ENCODE measurements at places on chromosomes 6 and 20.

- no peak for DNase-seq
These were observed 227.9 kb downstream of the BCAS1 start for GRCh38 chr20:53842301-53843099.

GRCh38 chr6:2478200-2478599 is 232.8 kb upstream of the GMDS start:
- DNase-seq, result peak; percentile 80

GRCh38 chr6:144197919-144198318 is 47.6 kb downstream of the STX11 start:
- no peak for DNase-seq

GRCh38 chr6:5855787-5856470 is 150.8 kb downstream of the NRN1 start:
- DNase-seq, result no peak

- no peak for DNase-seq
These were observed 114.5 kb downstream of the FAM120B start for GRCh38 chr6:170420791-170421776.

DNA sequence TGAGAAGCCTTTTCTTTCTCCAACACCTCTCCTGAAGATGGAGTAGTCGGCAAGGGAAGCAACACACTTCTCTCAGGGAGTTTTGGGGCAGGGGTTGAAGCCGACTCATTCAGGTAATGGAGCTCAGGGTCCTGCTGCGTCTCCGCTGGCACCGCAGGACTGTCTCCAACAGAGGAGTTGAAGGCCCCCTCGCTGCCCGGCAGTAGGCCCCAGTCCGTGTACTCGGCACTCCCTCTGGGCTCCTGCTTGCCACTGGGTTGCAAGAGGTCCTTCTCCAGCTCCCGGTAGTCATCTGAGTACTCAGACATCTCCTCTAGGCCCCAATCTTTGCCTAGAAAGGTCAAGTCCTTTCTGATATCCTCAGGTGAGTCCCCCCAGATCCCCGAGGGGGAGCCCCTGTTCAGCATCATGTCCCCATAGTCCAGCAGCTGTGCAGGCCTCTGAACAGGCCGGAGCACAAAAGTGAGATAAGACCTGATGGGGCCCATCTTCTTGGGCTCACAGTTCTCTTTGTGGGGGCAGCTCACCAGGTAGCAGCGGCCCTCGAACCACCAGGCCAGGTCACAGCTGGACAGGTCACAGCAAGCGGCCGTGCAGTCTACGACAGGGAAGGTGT is 50.0 kb downstream of the KIAA0319 start:
- DNase-seq, result no peak
